ENCODE measurements at places on chromosomes 2 and 18. TPM values are rescaled to one million over a fixed set of nuclear protein-coding genes. Genes with fewer than 3 reads are reported as not detected.

Gene KIF1A
- total RNA-seq = not detected

Gene NCKAP5
- total RNA-seq = 1.4 TPM

Gene CTAGE1
- total RNA-seq = not detected

Gene RESP18
- total RNA-seq = not detected

Gene DQX1
- total RNA-seq = 0.16 TPM

Gene ARHGAP25
- 11.7 TPM for total RNA-seq

Gene SERPINB8
- 10.4 TPM for total RNA-seq

Gene PKDCC
- 0.81 TPM for total RNA-seq

Gene DHRS9
- 0.13 TPM for total RNA-seq

All from bladder microvascular endothelial cell (primary cell).